ENCODE measurements at places on chromosomes 7 and 10.
A peak's percentile ranks its signal among the peaks of the same experiment; 100 is the strongest.

GRCh38 chr10:71178880-71179279 lies 33.5 kb upstream of the UNC5B start:
- no peak for DNase-seq

DNA sequence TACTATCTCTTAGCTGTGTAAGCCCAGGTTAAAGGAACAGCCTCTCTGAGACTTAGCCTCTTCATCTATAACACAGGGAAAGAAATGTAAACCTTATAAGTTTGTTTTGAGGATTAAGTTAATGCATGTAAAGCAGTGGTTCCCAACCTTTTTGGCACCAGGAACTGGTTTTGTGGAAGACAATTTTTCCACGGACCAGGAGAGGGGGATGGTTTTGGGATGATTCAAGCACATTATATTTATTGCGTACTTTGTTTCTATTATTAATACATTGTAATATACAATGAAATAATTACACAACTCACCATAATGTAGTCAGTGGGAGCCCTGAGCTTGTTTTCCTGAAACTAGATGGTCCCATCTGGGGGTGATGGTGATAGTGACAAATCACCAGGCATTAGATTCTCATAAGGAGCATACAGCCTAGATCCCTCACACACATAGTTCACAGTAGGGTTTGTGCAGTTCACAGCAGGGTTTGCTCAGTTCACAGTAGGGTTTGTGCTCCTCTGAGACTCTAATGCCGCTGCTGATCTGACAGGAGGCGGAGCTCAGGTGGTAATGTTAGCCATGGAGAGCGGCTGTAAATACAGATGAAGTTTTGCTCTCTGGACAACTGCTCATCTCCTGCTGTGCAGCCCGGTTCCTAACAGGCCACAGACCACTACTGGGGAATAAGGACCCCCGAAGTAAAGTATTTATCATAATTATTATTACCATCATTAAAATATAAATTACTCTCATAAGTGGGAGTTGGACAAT lies 41.3 kb upstream of the ANK3 start:
- DNase-seq: no peak

GRCh38 chr10:10092581-10092980 lies 925.1 kb upstream of the CELF2 start:
- DNase-seq: no peak

DNA sequence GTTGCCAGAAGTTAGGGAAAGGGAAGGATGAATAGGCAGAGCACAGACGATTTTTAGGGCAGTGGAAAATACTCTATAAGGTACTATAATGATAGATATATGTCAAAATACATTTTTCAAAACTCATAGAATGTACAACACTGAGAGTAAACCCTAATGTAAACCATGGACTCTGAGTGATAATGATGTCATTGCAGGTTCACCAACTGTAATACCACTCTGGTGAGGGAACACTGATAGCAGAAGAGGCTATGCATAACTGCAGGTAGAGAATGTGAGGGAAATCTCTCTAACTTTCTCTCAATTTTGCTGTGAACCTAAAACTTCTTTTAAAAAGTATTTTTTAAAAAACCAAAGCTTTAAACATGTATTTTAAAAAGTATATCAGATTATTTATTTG lies 22.1 kb downstream of the POT1 start:
- DNase-seq: no peak

GRCh38 chr7:2245883-2246675 lies 4.1 kb downstream of the NUDT1 start:
- peak; percentile 8 for DNase-seq

DNA sequence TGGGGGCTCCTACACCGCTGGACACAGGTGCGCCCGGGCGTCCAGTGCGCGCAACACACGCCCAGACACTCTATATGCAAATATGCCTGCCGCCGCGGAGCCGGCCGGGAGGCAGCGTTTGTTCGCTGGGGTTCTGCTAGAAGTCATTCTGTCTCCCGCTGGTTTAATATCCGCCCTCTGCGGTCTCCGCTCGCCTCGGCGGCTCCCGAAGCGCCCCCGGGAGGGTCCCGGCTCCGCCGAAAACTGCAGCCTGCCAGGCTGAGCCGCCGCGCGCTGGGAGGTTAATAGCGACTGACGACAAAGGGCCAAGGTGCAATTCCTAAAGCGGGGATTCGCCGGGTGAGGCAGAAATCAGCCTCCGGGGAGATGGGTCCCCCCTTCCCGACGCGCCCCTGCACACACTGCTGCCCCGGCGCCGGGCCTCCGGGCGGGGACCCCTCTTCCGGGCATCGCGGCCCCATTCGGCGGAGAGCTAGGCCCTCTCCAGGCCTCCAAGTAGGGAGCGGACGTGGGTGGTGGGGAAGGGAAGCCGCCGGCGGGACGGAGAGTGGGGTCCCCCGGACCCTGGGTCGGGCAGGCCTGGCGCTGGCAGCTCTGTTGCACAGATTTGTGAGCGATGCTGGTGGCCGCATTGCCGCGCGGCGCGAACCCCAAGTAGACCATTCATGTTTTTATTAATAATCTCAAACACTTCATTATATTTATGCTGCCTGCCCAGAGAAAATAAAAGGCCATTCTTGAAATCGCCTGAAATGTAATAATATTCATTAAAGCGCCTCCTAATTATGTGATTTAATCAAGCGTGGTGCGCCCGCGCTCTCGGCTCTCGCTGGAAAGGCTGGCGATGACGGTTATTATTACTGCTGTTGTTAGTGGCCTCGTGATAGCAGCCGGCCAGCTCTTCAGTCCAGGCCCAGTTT lies 9.1 kb downstream of the EN2 start:
- no peak for DNase-seq

GRCh38 chr7:140390466-140391190 lies 7.7 kb downstream of the SLC37A3 start:
- no peak for DNase-seq

GRCh38 chr7:1355568-1356340 lies 103.5 kb downstream of the MICALL2 start:
- no peak for DNase-seq

GRCh38 chr10:7121154-7121797 lies 289.6 kb downstream of the SFMBT2 start:
- peak; percentile 12 for DNase-seq

- no peak for DNase-seq
Observed at GRCh38 chr10:121788717-121789116, 139.1 kb downstream of the ATE1 start.

DNA sequence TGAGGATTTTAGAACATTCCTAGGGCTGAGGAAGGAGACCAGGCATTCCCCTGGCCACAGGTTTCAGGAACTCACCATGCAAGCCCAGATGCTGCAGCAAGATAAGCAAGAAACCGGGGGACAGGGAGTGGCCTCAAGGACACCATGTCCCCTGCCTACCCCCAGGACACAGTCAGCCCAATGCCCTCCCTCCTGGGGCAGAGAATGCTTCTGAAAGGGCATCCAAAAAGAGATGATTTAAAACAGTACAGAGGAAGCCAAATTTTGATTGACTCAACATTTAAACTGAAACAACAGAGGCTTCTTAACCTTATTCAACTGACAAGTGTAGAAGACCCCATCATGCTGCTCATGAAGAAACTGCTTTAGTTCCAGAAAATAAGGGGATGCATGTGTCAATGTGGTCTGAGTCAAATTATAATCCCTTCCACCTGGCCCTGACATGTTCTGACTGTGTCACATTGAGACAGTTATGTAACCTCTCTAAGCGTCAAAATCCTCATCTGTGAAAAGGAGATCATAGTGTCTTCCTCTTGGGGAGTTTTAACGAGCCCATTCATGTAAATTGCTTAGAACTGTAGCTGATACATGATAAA lies 60.0 kb downstream of the ICA1 start:
- DNase-seq: no peak

DNA sequence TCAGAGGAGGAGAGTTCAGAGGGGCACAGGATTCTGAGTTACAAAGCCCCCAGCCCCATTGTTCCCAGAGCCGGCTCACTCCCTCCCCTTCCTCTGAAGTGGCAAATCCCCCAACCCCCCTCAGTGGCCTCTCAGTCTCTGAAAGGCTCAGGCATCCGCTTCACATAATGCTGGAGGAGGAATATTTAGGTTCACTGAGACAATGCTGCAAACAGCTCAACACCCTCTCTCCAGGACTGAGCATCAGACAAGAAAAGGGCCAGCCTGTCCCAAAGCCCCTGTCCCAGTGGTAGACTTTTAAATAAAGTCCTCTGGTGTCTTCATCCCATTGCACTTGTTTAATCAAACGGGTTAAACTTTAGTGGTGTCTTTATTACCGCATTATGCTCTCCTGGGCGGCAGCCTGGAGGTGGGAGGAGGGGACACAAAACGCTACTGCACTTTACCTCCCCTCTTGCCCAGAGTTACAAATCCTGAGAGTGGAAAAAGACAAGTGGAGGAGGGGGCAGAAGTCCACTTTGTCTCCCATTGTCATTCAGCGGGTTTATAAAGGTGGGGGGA lies 257.9 kb downstream of the FGFR2 start:
- no peak for DNase-seq

GRCh38 chr7:16926861-16927260 lies 45.1 kb upstream of the AGR3 start:
- no peak for DNase-seq

GRCh38 chr7:138237995-138238394 lies 161.7 kb downstream of the AKR1D1 start:
- DNase-seq: no peak

GRCh38 chr10:53930648-53931047 lies 870.4 kb downstream of the PCDH15 start:
- no peak for DNase-seq

GRCh38 chr10:122196218-122196617 lies 74.9 kb upstream of the BTBD16 start:
- no peak for DNase-seq

DNA sequence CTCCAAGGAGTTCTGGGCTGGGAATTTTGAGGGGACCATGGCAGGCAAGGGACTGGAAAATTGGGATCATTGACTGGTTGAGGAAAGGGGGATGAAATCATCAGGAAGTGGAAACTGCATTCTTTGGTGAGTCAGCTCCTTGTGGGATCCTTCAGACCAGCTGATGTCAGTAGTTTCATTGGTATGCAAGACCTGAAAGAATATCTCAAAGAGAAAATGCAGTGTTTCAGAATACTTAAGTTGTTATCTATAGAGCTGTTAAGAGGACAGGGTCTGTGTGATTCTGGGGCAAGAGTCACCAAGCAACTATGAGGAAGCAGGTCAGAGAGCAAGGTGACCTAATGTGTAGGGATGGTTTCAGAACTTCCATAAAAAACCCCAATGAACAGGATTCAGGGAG lies 595.9 kb upstream of the AUTS2 start:
- no peak for DNase-seq

- no peak for DNase-seq
Observed at GRCh38 chr10:110798340-110798739, 73.4 kb upstream of the PDCD4 start.

DNA sequence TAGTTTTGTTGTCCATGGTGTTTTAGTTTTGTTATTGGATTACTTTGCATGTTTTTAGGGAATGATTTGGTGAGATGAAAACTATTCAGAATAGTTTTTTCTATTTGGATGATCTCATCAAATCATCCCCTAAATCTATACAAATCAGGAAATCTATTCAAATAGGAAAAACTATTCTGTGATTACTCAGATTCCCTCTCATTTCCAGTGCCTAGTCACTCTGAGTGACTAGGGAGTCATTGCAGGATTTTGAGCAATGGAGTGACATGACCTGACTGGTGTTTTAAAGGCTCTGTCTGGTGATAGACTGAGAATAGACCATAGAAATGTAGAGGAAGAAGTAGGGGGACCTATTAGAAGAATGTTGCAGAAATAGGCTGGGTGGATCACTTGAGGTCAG lies 72.4 kb downstream of the TPST1 start:
- no peak for DNase-seq

- no peak for DNase-seq
Observed at GRCh38 chr10:22550732-22551131, 163.6 kb downstream of the PIP4K2A start.

- no peak for DNase-seq
Observed at GRCh38 chr10:53357587-53357986, 585.0 kb upstream of the MBL2 start.

DNA sequence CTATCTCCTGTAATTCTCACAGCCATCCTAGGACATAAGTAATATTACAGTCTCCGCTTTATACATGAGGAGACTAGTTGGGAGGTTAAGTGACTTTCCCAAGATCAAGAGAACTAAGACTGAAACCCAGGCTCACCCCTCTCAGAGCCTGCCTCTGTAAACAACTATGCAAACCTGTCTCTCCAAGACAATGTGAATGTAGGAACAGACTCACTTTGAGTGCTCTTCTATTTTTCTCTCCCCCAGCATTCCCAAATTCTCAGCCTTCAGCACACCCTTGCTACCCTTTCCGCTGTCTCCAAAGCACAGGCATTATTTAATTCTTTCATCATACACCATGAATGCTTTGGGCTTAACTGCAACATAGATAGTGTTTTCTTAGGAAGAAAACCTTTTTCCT lies 13.6 kb downstream of the ACTA2 start:
- DNase-seq: no peak

DNA sequence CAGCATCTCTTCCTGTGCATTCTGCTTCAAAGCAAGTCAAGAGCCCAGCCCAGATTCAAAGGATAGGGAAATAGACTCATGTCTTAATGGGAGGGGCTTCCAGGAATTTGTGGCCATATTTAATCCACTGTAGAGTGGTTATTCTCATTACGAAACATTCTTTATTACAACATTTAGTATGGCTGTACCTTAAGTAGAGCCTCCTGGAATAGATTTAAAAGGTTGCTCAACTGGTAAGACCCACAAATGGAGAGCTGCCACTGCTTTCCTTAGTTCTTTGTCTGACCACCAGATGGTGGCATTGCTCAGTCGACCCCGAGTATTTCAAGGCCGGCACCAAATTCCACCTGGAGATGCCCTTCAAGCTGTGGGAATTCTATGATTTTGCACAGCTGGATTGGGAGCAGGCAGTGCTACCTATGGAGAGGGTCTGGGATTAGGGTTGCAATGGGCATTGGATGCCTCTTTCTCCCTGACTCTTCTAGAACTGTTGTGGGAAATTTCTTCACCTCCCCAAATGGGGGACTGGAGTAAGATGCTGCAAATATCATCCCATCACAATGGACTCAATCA lies 102.2 kb downstream of the RBM20 start:
- DNase-seq: peak; percentile 34

DNA sequence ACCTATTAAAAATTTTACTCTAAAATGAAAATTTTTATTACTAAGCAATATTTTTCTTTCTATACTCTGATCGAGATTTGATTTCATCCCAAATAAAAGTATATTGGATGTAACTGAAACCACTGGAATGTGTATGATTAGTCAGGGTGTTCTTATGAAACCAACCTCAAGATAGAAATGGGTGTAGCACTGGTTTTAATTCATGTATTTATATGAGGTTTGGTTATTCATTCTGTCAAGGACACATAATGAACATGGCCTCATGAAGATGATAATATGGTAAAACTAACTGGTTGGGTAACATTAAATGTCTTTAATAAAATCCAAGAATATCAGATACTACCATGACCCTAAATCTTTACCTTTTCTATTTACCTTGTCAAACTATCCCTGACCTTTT lies 197.7 kb downstream of the SEMA3A start:
- DNase-seq: no peak

- DNase-seq: no peak
Observed at GRCh38 chr10:36236931-36237330, 594.8 kb upstream of the FZD8 start.

- DNase-seq: no peak
Observed at GRCh38 chr10:100696477-100696901, 48.9 kb upstream of the PAX2 start.
